H4 (cell line): ENCODE measurements at places on chromosomes 3 and 15.

GRCh38 chr15:80343554-80343992 is 60.6 kb upstream of the ARNT2 start:
- DNase-seq, result no peak

DNA sequence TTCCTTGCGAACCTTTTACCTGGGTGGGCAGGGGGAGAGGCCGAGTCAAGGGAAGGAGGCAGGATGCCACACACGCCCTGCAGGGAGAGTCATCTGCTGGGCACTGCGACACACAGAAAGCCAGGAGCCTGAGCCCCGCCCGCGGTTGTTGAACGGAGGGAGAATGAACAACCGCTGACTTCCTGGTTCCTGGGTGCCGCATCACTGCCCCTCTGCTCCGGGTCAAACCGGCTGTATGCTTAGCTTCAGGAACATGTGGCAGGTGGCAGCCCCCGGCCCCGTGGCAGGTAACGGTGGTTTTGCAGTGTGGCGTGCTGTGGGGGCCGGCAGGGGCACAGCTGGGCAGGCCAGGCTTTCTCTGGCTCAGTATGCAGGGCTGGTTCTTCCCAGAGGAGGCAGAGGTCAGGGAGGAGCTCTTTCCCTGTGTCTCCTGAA is 33.4 kb downstream of the APBA2 start:
- no peak for DNase-seq

DNA sequence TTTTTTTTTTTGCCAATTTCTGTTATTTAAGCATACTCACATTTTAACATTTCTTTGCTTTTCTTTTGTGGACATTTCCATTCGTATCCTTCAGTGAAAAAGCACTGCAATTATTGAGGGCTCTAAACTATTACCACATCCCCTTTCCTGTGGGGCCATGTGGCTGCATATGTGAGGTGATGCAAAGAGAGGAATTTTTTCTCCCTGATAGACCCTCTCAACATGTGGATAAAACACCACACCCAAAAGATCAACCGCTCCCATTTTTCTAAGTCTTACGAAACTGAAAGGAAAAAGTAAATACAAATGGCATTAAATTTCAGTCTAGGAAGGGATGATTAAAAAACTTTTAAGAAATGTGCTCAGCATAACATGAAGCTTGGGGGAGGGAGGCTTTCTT is 68.8 kb downstream of the DNAJC13 start:
- peak; percentile 51 for DNase-seq

GRCh38 chr3:181919375-181919774 is 207.7 kb downstream of the SOX2 start:
- DNase-seq, result no peak

DNA sequence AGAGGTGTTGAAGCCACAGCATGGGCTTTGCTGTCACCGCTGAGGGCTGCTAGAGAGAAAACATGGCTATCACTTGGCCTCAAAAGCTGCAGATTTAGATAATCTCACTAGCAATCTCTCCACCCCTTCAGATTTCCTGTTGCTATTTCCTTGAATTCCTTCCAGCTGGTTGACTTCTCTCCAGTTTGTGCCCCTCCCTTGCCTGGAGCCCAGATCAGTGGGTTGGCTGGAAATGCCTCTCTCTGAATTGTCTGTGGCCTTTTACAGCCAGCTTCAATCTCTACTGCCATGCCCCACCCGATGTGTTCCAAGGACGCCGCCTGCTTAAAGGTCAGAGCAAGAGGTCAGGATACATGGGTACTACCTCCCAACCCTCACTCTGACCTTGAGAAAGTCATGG is 294.1 kb downstream of the NTRK3 start:
- DNase-seq, result no peak

DNA sequence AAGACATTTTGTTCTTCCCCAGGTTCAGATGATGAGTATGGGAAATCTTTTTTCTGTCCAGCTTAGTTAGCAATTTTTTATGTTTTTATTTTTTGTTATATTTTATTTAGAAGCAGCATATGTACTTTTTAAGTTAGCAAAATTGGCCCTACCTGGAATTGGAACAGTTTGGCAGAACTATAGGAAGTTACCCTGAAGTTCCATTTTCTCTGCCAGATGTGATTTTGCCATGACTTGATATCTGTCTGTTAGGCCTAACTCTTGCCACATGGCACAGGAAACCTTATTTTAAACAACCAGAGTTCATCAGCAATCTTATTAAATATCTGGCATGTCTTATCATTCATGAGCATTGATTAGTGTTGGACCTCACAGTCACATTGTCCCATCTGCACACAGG is 67.1 kb downstream of the ADAMTSL3 start:
- DNase-seq, result no peak

DNA sequence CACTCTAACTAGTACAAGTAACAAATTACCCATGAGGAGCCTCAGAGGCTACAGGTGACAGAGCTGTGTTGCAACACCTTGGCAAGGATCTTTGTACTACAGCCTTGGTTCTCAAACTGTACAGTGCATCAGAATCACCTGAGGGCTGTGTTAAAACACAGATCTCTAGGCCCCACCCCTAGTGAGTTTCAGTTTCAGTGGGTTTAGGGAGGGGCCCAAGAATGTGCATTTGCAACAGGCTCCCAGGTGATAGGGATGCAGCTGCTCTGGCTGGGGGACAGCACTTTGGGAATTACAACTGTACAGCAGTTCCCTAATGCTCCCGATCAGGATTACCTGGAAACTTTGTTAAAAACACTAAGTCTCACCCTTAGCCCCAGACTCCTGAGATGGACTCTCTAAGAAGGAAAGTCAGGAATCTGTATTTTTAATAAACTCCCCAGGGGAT is 66.1 kb upstream of the NR2F2 start:
- no peak for DNase-seq

DNA sequence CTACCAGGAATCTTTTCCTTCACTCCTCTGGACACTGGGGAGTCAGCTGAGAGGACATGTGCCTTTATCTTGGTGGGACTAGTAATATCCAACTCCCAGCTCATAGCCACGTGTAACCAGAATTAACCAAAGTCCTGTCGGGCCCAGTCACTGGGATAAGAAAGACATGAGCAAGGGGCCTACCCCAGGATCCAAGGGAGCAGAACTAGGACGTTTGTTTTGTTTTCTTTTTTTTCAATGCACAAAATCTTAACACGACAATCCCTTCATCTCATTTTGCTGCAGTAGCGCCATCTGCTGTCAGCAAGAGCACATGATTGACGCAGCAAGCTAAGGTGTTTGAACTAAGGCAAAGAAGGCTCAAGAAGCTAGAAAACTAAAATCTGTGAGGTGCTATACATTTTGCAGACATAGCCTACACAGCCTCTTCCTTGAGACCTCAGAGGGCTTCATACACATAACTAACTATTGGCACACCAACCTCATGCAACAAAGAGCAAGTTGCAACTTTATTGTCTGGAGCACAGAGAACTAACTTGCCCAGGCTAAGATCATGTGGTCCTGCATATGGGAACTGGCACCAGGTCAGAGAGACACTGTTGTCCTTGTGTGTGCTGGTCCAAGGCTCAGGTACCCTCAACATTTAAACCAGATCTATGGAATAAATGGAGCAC is 43.6 kb downstream of the RLBP1 start:
- peak; percentile 75 for DNase-seq

GRCh38 chr15:85609492-85609891 is 185.2 kb downstream of the KLHL25 start:
- no peak for DNase-seq

DNA sequence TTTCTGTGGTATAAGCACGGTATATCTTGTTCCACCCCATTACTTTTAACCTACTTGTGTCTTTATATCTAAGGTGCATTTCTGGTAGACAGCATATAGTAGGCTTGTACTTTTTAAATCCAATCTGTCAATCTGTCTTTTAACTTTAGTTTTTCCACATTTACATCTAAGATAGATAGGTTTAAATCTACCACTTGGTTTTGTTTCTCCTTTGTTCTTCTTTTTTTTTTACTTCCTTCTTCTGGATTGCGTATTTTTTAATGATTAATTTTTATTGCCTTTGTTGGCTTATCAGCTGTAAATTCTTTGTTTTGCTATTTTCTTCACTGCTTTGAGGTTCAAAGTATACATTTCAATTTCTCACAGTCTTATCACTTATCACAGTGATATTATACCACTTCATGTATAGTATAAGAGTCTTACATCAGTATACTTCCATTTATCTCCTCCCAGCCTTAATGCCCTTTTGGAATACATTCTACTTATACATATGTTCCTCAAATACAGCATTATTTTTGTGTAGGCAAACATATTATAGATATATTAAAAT is 31.0 kb downstream of the IQCB1 start:
- no peak for DNase-seq

DNA sequence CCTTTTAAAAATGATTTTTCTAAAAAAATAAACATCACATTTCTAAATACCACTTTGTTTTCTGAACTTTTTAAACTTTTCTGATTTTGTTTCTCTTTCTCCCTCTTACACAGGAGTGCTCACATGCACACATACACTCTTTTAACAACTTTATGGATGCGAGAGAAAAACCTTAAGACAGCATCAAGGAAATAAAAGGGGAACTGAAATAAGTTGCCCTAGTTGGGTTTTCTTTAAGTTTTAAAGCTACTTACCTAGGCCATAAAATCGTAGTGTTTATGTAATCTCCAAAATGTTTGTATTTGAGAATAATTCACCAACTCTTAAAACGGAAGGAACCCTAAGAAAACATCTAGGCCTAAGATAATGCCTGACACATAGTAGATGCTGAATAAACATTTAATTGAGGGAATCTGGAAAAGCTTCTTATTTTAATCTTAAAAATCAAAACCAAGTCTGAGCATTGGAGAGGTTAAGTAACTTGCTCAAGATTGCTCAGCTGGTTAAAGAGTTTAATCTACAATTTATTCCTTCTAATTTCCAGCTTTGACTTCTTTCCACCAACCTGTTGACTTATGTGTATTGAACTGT is 1.2 kb upstream of the BBX start:
- DNase-seq, result no peak

- peak; percentile 11 for DNase-seq
Observed at GRCh38 chr3:108031895-108032294, 58.9 kb downstream of the CD47 start.

- no peak for DNase-seq
Observed at GRCh38 chr3:52792961-52793695, 1.5 kb upstream of the ITIH3 start.

- DNase-seq, result no peak
Observed at GRCh38 chr15:58517252-58517681, 85.5 kb downstream of the LIPC start.

DNA sequence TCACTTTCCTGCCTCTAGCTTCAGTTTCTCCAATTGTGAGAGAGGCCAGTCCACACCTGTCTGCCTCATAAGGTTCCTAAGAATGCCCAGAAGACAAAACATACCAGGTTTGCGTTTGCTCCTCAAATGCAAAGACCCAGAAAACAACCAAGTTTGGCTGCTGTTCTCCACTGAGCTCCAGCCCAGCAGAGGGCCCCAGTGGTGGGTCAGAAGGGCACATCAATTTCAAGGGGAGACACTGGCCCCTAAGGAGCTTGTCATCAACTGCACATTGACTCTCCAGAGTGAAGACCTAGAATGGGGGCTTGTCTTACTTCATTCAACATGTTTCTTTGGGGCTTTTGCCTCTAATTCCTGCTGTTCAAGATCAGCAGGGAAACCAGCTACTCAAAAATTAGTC is 127.9 kb upstream of the SLC6A11 start:
- DNase-seq, result no peak

GRCh38 chr15:58014470-58014869 is 51.0 kb downstream of the ALDH1A2 start:
- DNase-seq, result no peak

DNA sequence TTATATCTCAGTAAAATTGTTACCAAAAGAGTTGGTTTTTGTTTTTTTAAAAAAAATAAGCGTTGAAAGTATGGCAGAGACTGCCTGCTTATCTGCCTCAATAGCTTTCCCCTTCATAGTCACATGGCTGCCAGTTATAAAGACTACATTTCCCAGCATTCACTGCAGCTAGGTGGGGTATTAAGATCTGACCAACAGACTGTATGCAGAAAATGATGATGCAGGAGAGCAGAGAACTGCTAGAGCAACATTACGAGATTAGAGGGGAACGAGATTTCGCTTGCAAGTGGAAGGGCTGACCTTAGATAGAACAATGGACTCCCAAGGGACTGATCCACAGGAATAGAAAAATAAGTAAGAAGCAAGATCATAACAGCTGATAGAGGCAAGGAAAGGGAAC is 14.3 kb downstream of the RHOA start:
- no peak for DNase-seq

DNA sequence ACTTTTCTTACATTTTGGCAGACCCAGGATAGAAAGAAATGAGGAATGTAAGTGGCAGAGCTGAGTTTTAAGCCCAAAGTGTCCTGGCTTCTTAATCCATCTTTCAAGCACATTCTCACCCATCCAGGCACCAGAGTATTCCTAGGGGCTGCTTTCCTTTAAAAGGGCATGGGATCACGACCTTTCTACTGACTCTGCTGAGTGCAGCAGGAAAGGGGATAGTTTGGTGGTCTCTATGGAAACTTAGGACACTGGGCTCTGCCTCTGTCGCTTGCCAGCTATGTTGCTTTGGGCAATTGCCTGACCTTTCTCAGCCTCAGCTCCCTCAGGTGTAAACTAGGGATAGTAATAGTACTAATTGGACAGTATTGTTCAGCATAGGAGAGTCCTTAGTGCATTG is 458.4 kb downstream of the PDCD6IP start:
- no peak for DNase-seq

GRCh38 chr3:144463911-144464310 is 492.3 kb downstream of the DIPK2A start:
- DNase-seq, result peak; percentile 63
